ENCODE measurements at places on chromosomes 11 and 22.
A peak's percentile ranks its signal among the peaks of the same experiment; 100 is the strongest.

DNA sequence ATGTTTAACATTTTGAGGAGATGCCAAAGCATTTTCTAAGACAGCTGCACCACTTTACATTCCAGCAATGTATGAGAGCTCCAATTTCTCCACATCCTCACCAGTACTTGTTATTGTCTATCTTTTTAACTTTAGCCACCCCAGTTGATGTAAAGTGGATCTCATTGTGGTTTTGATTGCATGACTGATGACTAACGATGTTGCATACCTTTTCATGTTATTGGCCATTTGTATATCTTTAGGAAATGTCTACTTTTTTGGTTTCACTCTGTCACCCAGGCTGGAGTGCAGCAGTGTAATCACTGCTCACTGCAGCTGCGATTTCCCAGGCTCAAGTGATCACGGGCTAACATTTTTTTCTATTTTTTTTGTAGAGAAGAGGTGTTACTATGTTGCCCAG lies 8.9 kb downstream of the TTC28 start:
- DNase-seq: no peak

GRCh38 chr22:19353363-19354131 lies 62.0 kb upstream of the CLTCL1 start:
- DNase-seq: no peak

DNA sequence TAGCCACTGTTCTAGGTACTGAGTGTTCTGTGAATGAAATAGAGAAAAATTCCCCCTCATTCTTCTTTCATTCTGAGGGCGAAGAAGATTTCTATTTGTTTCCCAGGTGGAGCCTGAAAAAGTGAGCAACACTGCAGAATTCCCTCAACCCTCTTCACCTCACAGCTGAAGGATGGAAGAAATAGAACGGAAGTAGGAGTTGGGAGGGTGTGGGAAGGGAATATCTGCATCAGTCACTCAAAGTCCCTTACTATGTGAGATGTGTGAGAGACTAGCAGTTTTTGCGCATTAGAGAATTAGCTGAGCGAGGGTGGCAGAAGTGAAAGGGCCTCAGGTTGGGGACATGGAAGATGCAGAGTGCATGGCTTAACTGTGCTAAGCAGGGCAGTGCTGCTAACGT lies 88.4 kb downstream of the ENTHD1 start:
- DNase-seq: no peak

- no peak for DNase-seq
Measured at GRCh38 chr11:17722000-17722643, 2.8 kb downstream of the MYOD1 start.

DNA sequence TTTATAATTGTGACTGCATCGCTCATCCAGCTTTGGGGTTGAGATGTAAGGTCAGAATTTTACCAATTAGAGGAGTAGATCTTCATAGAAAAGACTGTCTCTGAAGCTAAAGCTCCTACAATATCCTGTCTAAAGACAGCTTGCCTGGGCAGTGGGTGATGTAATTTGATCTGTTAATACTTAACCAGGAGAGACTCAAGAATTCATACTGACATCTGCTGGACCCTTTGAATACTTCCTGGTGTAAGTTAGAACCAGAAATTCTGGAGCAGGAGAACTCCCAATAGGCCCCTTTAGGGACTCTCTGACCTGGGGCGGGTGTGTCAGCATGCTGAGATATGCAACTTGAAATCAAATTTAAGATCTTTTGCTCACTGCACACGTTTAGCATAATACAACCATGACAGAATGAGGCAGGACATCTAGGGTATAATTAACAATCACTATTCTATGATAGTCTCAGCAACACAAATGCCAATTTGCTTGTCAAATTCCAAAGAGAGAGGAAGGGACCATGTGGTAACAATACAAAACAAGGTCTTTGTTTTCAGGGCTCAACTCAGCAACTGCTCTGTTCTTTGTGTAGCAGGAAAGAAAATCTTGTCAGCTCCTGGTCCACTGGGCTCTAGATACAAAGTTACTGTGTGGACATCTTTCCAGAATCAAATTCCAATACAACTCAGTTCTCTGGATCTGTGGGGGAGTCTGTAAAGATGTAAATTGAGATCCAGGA lies 143.9 kb downstream of the INSC start:
- DNase-seq: no peak

DNA sequence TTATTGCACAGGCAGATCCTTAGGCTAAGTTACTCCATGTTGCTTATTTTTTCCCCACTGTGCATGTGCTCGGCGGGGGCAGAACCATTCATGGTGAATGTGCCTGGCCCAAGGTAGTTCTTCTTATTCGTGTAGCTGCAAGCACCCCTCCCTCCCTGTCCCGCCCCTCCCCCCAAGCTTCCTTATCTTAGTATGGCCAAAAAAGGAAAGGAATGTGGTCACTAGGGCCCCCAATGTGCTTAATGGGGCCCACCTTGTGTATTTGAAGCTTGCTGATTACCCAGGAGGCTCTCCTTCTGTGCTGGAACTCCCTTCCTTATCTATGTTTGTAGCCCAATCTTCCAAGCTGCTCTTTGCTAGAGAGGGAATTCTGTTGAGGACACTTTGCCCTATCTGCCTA lies 1259.7 kb upstream of the RAG2 start:
- DNase-seq: no peak

GRCh38 chr11:78815831-78816230 lies 241.2 kb upstream of the NARS2 start:
- no peak for DNase-seq

DNA sequence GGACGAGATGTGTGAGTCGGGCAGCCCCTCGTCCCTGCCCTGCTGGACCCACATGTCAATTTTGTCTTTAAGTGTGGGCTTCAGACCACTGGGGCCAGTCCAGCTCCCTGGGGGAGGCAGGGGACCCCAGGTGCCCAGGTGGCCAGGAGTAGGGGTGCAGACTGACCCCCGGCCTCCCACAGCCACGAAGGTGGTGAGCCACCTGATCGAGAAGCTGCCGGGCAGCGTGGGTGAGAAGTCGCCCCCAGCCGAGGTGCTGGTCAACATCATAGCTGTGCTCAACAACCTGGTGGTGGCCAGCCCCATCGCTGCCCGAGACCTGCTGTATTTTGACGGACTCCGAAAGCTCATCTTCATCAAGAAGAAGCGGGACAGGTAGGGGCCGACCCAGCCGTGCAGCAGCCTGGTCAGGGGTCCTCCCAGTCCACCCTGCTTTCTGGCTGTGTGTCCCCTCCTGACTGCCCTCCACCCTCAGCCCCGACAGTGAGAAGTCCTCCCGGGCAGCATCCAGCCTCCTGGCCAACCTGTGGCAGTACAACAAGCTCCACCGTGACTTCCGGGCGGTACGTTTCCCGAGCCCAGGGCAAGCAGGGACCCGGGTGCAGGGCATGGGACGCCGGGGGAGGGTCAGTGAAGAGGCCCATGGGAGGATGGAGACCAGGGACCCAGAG lies 9.9 kb downstream of the PKP3 start:
- DNase-seq: no peak

GRCh38 chr11:78685156-78685555 lies 110.5 kb upstream of the NARS2 start:
- no peak for DNase-seq

GRCh38 chr22:39908737-39909136 lies 7.9 kb downstream of the GRAP2 start:
- DNase-seq: peak; percentile 49

DNA sequence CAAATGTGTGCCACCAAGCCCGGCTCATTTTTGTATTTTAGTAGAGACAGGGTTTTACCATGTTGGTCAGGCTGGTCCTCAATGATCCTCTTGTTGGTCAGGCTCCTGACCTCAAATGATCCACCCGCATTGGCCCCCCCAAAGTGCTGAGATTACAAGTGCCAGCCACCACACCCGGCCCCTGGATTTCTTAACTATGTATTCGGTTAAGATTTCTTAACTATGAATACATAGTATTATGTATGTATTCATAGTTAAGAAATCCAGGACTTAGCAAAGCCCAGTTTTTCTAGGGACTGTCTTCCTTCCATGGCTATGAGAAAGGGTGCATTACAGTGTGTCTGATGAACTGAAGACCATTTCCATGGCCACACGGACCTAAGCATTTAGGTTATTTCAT lies 1.7 kb downstream of the C11orf91 start:
- no peak for DNase-seq

- peak; percentile 24 for DNase-seq
Measured at GRCh38 chr11:75582895-75583717, 21.1 kb downstream of the SERPINH1 start.

- no peak for DNase-seq
Measured at GRCh38 chr11:130174642-130175041, 15.1 kb downstream of the ST14 start.

DNA sequence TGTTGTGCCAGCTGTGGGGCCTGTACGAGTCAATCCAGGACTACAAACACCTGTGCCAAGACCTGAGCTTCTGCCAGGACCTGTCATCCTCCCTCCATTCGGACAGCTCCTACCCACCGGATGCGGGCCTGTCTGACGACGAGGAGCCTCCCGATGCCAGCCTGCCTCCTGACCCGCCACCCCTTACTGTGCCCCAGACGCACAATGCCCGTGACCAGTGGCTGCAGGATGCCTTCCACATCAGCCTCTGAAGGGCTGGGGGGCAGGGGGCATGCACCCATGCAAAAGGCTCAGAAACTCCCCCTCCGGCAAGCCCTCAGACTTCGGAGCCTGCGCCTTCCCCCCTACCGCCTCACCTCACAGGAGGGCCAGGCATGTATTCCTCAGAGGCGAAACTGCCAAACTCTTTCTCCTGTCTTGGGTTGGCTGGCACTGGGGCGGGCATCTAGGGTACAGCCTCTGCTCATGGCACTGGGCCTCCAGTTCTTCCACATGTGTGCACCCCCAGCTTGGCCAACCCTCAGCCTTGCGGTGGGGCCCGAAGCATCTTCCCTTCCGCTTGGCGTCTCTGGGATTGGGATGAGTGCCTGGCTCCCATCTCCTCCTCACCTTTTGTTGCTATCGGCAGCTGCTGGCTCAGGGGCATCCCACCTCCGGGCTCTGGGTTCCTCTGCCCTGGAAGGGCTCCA lies 1.2 kb downstream of the FAM89B start:
- no peak for DNase-seq

GRCh38 chr11:60996381-60997138 lies 25.1 kb downstream of the CD6 start:
- no peak for DNase-seq

- no peak for DNase-seq
Measured at GRCh38 chr11:134731213-134731961, 319.3 kb upstream of the B3GAT1 start.

- no peak for DNase-seq
Measured at GRCh38 chr11:95680169-95680929, 109.2 kb downstream of the FAM76B start.

- DNase-seq: peak; percentile 22
Measured at GRCh38 chr11:206526-207207, 532 bp downstream of the BET1L start.

- no peak for DNase-seq
Measured at GRCh38 chr11:84909740-84910139, 717.4 kb downstream of the DLG2 start.

- no peak for DNase-seq
Measured at GRCh38 chr22:27331526-27332281, 469.9 kb downstream of the MN1 start.

DNA sequence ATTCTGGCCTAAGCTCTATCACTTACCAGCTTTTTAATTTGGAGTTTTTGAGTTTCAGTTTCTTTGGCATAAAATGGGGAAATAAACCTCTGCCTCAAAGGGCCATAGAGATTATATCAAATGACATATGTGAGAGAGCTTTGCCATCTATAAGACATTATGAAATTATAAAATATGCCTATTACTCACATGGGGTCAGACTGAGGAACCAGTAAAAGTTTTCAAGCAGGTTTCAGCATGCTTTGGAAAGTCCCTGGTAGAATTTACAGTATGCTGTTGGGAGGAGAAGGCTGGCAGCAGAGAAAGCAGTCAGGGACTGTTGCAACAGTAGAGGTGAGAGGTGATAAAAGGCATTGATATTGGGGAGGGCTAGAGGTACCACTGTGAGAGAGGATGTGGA lies 13.6 kb upstream of the MTNR1B start:
- no peak for DNase-seq

GRCh38 chr11:1307163-1307870 lies 2.1 kb downstream of the TOLLIP start:
- DNase-seq: no peak

DNA sequence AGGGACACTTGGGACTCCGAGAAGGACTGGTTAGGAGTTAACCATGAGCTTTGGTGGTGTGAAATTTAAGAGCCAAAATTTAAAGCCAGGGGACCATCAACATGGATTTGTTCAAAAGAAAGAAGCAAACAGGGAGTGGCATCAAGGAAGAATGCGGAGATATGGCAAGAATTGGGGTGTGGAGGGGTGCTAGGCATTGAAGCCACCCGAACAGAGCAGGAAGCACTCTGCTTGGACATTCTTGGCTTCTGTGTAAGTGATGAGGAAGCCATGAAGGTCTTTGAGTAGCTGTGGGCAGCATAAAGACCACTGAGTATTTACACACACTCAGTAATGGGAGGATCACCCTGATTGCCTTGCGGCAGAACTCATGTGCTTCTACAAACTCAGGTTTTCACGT lies 27.2 kb upstream of the PAMR1 start:
- no peak for DNase-seq

DNA sequence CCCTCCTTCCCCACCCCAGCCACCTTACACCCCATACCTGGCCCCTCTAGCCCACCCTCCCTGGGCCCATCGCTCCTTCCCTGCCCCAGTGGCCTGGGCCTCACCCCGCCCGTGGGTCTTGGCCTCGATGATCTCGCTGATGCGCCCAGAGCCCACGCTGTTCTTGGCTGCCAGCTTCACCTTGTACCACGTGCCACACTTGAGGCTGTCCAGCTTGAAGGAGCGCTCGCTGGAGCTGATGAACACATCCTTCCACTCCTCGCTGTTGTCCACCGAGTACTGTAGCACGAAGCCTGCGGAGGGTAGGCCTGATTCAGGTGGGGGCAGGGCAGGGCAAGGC lies 110.1 kb downstream of the CEP164 start:
- DNase-seq: no peak

- peak; percentile 6 for DNase-seq
Measured at GRCh38 chr11:99020352-99021225, at the start of gene CNTN5. CNTN5 (plus strand) TSS chr11:99020949.

- no peak for DNase-seq
Measured at GRCh38 chr11:45774786-45775185, 30.2 kb upstream of the SLC35C1 start.

DNA sequence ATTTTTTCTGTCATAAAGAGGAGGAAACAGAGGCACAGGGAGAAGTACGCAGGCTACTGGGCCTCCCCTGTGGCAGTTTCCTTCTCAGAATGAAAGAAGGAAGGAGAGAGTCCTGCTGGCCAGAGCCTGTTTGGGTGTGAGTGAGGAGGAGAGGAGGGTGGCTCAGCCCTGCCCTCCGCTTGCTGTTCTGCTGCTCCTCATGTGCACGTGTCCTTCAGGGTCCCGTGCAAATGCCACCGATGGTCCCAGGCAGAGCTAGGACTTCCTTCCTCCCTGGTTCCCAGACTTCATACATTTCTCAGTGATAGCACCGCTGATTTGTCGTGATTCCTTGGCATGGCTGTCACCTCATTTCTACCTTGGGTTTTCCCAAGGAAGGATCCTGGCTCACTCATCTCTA lies 88.7 kb downstream of the PKNOX2 start:
- no peak for DNase-seq
